ENCODE measurements at places on chromosomes 5 and 9.
A peak's percentile ranks its signal among the peaks of the same experiment; 100 is the strongest.

DNA sequence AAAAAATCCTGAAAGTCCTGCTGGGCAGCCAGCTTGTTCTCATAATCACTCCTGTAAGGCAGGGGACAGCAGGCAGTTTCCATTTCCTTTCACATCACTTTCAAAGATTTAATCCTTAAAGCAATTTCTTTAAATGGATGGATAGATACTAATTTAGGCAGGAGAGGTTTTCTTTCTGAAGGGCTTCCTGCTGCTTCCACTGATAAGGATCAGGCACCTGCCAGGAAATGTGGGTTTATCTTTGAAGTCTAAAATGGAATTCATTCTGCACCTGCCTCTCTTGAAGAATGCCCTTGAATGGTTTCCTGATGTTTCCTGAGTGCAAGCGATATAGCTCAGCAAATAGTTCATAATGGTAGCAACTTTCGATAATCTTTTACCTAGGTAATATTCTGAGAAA lies 64.5 kb downstream of the STARD4 start:
- DNase-seq, result no peak

GRCh38 chr5:116546743-116547124 lies 27.9 kb downstream of the SEMA6A start:
- DNase-seq, result no peak

GRCh38 chr9:133876144-133876543 lies 116.0 kb downstream of the VAV2 start:
- DNase-seq, result no peak

- peak; percentile 64 for DNase-seq
These were observed 547 bp downstream of the NIPBL start for GRCh38 chr5:36876965-36877666.

DNA sequence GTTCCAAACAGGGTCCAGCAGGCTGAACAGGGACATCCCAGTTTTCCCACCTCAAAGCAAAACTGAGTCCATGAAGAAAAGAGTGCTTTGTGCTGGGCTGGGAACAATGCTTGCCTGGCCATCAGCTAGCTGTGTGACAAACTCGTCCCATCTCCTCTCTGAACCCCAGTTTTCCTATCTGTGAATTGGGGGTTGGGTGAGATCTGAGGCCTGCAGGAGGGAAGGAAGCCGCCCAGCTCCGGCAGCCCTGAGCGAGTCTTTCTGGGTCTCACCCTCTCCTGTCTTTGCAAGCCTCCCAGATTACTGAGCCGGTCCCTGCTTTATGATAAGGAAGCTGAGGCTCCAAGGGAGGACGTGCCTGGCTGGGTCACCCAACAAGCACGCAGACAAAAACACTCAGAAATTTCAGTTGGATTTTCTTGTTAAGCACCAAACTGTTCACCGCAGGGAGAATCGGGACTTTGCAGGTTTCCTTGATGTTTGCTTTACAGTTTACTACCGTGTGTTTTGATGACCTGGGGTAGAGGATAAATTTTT lies 82.6 kb upstream of the LMX1B start:
- no peak for DNase-seq

GRCh38 chr5:123807177-123807945 lies 295.4 kb downstream of the CSNK1G3 start:
- peak; percentile 52 for DNase-seq

DNA sequence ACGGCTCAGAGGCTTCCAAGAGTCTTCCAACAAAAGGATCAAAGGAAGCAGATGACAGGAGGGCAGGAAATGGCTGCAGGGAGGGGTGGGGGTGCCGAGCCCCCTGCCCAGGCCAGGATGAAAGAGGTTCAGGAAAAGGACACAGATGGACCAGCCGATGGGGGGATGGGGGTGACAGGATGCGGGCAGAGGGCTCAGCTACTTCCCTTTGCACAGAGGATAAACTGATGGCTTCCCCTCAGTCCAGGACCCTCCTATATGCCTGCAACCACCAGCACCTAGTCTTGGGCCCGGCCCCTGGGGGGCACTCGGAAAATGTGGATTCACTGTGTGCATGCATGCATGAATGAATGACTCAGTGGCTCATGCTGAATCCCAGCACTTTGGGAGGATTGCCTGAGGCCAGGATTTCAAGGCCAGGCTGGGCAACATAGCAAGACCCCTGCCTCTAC lies 148.2 kb downstream of the C9orf50 start:
- DNase-seq, result no peak

- peak; percentile 3 for DNase-seq
These were observed 197.0 kb downstream of the SLF1 start for GRCh38 chr5:94815313-94816039.

- peak; percentile 76 for DNase-seq
These were observed 76.4 kb downstream of the EPB41L4B start for GRCh38 chr9:109244179-109245132.

DNA sequence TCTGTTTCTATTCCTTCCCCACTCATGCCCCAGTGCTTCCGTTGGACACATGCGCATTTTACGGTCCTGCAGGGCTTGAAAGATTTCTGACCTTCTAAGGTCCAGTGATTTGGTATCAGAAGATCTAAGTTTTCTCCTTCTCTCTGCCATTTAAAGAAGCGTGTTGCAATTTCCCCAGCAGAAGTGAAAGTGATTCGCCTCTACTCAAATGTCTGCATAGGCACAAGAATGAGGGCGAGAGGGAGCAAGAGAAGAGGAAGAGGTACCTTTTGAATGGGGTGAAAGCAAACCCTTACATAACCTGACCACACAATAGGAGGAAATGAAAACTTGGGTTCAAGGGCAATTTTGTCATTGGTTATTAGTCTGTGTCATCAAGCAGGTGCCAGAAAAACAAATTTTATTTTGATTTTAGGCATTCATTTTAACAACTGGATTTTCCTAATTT lies 31.7 kb upstream of the NR3C1 start:
- no peak for DNase-seq

DNA sequence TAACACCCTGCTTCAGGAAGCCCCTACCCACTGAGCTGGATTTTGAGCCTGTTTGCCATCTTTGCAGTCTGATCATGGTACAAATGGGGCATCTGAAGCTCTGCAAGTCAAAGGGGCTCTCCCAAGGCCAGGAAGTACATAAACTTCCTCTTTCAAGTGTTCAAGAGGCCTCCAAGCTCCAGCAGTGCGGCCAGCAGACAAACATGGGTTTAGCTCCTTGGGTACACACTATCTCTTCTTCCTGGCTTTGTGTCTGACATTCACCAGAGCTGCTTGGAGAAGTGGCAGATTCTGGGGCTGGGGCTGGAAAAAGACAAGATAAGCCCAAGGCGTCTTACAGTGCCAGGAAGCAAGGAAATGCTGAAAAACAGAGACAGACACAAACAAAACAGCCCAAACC lies 34.1 kb downstream of the LAMC3 start:
- DNase-seq, result no peak

DNA sequence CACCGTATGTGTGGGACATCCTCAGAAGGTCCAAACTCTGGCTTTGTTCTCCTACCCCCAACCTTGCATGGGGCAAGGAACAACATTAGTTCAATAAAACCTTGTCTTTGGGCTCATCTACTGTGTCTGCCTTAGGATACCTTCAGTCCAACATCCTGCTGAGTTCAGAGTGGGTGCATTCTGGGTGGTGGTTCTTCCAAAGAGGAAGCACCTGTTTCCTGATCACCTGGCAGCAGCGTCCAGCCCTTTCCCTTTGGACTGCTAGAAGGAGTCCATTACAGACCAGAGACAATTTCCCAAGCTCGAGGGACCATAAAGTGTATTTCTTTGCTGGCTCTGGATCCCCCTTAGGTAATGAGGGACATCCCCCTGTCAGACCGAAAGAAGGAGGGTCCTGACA lies 154.1 kb downstream of the SEMA6A start:
- DNase-seq, result peak; percentile 10

GRCh38 chr5:94807985-94808384 lies 189.5 kb downstream of the SLF1 start:
- DNase-seq, result no peak

DNA sequence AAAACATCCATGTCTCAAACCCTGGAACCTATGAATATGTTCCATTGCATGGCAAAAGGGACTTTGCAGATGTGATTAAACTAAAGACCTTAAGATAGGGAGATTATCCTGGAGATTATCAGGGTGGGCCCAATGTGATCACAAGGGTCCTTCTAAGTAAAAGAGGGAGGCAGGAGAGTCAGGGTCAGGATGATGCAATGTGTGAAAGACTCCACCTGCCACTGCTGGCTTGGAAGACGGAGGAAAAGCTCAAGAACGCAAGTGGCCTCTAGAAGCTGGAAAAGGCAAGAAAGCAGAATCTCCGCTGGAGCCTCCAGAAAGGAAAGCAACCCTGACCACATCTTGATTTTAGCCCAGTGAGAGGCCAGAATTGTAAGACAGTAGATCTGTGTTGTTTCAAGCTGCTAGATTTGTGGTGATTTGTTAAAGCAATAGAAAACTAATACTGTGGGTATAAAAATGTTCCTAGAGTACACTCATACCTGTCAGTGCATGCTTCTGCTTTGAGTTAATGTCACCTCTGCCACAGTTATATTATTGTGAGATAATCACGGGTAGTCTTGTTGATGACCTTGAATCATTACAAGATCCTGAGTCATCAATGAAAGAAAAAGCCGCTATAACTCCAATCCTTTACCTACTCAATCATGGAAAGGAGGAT lies 93.5 kb upstream of the TNPO1 start:
- no peak for DNase-seq

- no peak for DNase-seq
These were observed 9.8 kb upstream of the ADRA1B start for GRCh38 chr5:159906463-159906862.

GRCh38 chr5:41921166-41921565 lies 3.9 kb upstream of the FBXO4 start:
- no peak for DNase-seq

GRCh38 chr9:95116808-95117204 lies 200.7 kb downstream of the FANCC start:
- DNase-seq, result no peak

GRCh38 chr5:80516826-80517225 lies 28.9 kb downstream of the FAM151B start:
- no peak for DNase-seq

DNA sequence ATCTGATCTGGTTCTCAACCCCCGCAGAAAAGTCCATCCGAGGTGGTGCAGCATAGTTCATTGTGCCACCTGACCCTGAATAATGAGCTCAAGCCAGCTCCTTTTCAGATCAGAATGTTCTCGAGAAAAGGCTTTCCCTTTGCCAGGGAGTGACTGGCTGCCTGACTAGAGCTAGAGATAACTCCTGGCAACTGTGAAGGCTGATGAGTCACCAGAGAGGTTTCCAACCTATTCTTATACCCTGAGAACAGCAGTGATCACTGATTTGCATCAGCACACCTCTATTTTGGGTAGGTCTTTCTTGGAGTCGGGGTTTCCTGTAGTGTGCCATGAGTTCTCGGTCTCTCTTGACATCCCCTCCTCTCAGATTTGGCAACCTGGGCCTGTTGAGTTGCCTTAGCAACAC lies 127.9 kb downstream of the PIK3R1 start:
- DNase-seq, result no peak

DNA sequence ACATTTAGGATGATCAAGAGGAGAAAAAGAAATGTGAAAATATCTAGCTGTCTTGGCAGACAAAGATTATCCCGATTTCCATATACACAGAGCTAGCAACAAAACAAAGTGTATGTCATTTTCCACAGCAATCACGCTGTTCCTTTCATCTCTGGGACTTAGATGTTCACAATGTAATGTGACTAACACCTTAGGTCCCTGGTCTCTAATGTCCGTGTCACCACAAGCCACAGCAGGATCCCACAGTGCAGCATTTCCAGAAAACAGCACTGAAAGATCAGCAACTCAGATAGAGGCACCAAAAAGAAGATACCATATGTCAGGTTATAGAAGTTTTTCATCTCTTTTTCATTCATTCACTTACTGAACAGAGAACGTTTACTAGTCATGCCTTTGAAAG lies 118.0 kb upstream of the TNPO1 start:
- DNase-seq, result no peak

All from NCI-H2081 (cell line).